Activated CD4-positive, CD25-positive, alpha-beta regulatory T cell (primary cell): ENCODE measurements at places on chromosomes 12 and 14.

DNA sequence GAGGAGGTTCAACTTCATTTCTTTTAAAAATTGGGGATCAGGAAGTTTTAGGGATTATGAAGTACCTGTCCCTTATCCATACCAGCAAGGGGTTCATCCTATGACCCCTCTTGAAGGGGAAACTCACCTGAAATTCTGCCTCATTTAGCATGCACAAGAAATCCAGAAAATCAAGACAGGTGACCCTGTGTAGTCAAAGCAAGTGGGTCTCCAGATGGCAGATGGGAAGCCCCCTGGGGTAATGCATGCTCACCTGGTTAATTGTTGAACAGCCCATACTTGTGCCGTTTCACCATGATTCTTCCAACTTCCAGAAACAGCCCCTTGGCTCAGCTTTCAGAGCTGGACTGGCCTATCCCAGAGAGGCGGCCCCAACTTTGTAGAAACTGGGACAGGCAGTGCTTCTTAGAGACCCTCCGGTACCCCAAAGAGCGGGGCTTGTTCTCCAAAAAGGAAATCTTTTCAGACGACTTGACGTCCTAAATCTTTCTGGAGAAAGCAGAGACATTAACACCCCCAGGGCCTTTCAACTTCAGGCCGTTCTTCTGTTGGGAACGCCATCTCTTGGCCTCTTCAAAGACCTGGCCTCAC is 66.3 kb upstream of the ESRRB start:
- DNase-seq, result no peak

DNA sequence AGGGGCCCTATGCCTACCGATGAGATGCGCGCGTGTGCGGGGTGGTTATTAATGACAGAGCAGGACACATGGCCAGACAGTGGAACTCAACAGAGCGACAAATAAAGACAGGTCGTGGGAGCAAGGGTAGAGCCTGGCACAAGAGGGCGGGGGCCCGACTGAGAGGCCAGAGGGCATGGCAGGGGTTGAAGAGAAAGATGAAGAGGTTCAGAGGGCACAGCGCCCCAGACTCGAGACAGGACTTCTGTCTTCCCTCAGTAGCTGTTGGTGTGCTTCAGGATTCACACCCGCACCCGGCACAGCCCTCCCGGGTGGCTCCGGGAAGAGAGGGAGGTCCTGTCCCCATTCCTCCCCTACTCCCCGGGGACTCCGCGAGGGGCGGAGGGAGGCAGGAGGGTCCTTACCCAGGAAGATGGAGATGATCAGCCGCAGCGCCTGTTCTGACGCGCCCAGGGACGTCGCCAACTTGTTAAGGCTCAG is 366 bp downstream of the LPCAT3 start:
- no peak for DNase-seq

- DNase-seq, result no peak
These were observed 14.8 kb downstream of the RIMKLB start for GRCh38 chr12:8712572-8712971.

DNA sequence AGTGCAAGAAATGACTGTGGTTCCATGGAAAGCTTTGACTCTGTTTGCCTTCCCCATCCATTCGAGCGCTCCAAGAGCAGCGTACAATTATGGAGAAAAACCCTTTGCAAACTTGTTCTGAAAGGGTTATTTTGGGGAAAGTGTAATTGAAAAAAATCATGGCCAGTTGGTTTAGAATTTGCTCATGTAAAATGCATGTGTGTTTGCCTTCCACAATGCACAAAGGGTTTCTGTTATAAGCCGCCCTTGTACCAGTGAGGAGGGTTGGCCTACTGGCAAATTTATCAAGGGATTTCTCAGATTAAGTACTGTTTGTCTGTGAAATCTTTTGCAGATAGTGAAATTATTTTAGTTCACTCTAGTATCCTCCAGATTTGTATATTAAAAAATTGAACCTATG is 62.7 kb upstream of the PELI2 start:
- no peak for DNase-seq

GRCh38 chr12:125330645-125331341 is 265.6 kb downstream of the AACS start:
- peak; percentile 5 for DNase-seq

DNA sequence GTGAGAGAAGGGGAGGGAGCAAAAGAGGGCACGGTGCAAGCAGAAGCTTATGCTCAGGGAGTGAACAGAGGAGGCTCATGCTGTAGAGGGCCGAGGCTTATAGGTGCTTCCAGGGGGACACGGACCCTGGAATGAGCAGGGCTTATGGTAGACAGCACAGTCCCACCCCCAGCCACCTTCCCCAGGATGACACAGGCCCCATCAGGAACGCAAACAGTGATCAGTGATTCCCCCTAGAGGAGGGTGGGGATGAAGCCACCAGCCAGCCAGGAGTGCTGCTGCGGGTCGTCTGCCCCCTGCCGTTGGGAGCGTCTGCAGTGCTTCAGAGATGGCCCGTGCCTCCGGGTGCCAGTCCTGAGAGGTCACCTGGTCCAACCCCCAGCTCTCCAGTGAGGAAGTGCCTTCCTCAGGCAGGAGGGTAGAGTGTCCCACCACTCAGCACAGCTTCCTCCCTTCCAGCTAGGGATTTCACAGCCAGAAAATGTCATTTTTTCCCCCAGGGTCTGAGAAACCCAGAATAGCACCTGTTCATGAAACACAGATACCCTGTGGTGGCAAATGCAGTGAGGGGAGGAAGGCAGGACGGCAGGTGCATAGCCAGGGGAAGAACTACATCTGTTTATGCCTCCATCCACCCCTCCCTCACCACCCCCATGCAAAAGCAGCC is 60.7 kb downstream of the SLC6A12 start:
- no peak for DNase-seq

DNA sequence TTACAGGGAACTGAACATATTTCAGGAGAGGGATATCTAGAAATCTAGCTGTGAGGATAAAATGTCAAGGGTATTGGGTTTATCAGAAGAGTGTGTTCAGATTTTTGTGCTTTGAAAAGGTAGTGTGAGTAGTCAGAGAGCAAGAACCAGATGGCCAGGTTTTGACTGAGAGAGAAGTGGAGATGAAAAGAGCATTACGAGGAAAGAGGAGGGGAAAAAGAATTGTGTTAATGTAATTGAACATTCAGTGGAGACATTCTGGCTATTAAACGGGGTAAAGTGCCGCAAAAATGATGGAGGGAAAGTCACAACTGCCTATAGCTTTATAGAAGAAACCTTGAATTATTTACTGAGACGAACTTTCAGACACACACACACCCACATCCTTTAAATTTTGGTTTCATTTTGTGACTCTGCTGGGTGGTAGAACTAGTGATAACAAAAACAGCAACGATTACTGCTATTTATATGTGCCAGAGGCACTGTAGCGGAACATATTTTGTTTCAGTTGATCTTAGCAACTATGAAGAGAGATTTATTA is 213.6 kb downstream of the ERC1 start:
- DNase-seq, result no peak

GRCh38 chr14:99902925-99903324 is 109.7 kb downstream of the EML1 start:
- DNase-seq, result no peak

- no peak for DNase-seq
These were observed 10.7 kb downstream of the UBE3B start for GRCh38 chr12:109488051-109488665.

DNA sequence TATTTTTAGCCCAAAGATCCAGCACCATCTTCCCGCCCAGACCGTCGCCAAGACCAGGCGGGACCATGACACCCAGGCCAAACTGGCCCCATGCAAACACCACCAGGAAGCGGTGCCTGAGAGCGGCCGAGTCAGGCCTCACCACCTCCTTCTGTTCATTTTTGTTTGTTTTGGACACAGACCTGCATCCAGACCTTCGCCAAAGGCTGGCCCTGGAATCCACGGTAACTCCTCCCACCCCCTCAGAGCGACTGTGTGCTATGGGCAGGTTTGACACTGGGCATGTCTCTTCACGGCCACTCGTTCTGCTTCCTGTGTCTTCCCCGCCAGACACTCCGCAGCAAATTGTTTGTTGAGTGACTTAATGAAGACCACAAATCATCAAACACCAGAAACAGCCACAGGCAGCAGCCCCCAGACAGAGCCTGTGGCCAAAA is 47.1 kb downstream of the NCOR2 start:
- no peak for DNase-seq

DNA sequence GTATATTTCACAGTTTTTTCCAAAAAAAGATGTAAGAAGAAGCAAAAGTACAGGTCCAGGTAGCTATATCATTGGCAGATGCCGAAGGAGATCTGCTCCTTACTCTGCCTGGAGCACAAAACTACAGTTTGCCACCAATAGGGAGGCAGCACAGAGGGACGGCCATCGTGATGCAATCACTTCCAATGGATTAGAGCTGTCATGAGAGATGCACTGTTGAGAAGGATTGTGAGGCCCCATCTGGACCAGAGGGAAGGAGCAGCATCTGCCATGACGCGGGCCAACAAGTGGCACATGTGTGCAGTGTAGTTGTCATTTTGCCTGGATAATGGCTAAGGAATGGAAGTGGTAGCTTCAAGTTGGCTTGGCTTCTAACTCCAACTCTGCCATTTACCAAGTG is 318.8 kb upstream of the FKBP4 start:
- no peak for DNase-seq

DNA sequence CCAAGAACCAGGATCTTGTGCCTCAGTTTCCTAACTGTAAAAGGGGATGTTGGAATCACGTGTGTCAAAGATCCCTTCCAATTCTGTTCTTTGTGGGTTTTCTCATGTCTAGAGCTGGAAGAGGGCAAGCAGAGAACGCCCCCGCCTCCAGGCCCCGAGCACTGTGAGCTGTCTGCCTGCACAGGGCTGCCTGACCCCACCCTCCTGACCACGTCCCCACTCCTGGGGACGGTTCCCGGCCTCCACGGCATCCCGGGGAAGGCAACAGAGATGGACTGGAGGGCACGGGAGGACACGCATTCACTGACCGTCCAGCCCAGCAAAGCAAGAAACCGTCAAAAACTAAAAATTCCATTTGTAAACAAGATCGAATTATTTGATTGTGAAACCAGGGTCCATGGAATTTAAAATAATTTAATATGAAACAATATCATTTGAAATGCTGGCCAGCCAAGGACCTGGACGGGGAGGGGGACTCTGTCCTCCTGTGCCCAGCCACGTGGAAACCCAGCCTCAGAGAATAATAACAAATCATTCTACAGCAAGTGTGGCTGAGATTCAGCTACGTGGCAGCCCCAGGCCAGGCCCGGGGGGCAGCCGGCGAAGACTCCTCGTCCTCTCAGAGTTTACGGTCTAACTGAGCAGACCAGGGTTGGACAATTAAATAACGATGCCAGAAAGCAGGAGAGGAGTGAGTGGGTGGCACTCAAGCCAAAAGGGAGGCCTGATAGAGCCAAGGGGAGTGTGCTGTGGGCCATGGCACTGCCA is 87.3 kb upstream of the DIO3 start:
- DNase-seq, result no peak

GRCh38 chr12:25718081-25718731 is 165.1 kb upstream of the LMNTD1 start:
- DNase-seq, result no peak

DNA sequence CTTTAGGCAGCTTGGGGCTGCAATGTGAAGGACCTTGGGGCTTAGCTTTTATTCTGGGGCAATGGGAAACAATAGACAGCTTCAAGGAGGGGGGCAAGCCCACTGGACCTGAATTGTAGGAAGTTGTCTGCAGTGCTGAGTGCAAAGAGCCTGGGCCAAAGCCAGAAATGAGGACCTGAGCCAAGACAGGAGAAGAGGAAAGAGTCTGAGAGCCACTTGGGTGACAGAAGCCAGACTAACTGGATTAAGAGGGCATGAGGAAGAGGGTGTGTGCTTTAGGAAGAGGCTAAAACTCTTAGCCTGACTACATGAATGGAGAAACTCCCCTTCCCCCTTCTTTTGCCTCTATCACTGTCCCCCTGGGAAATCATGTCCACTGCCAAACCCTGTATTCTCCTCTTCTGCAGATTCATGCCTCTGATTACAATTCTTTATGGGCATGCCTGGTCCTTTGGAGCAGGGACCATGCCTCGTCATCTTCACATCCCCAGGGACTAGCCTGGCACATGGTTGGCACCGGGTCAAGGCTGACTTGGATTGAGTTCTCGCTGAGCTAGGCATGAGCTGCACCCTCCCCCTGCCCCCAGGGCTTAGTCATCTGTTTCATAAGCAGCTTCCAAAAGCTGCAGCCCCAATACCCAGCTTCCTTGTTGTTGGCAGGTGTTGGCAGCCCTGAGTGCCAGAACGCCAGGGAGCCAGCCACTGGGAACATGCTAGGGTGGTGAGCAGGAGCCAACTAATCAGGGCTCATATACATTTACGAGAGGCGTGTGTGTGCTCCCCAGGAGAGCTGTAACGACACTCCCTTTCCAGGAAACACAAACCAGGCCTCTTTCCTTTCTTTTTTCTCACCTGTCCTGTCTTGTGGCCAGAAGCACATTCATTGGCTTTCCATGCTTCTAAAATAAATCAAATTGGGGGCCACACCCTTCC is 27.7 kb upstream of the JDP2 start:
- no peak for DNase-seq

- DNase-seq, result peak; percentile 29
These were observed 790 bp downstream of the GTF2A1 start for GRCh38 chr14:81219759-81220579.

DNA sequence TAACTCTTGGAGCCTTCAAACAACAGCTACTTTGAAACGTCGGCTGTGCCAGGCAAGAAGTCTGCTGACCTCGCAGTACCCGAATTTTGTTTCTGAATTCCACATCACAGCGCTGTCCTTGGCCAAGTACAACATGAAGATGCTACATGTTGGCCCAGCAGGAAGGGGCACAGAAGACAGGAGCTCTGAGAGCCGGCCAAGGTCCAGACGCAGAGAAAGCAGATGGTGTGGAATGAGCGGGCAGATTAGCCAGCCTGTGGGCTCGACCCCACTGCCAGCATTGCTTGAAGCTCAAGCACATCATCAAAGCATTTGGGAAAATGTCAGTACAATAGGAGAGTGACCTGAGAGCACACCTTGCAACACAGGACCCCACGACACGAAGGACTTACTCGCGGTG is 64.5 kb downstream of the FZD10 start:
- no peak for DNase-seq

GRCh38 chr12:117587631-117588287 is 226.3 kb upstream of the NOS1 start:
- DNase-seq, result no peak

GRCh38 chr12:27285403-27285802 is 41.3 kb downstream of the STK38L start:
- no peak for DNase-seq

GRCh38 chr12:11669348-11669747 is 19.9 kb downstream of the ETV6 start:
- no peak for DNase-seq

- DNase-seq, result no peak
These were observed 129.2 kb upstream of the EVL start for GRCh38 chr14:99936056-99936455.
